ENCODE measurements at places on chromosomes 1 and 21.

- no peak overlapping the region for H3K27ac ChIP-seq
- no peaks in the 10 kb centered on the region for H3K4me1 ChIP-seq
- no peak overlapping the region for H3K4me3 ChIP-seq
- no peak for DNase-seq
- no peaks in the 10 kb centered on the region for H3K36me3 ChIP-seq
- no peaks in the 10 kb centered on the region for H3K27me3 ChIP-seq
Measured at GRCh38 chr1:23134055-23134454, 34.6 kb downstream of the LUZP1 start.

DNA sequence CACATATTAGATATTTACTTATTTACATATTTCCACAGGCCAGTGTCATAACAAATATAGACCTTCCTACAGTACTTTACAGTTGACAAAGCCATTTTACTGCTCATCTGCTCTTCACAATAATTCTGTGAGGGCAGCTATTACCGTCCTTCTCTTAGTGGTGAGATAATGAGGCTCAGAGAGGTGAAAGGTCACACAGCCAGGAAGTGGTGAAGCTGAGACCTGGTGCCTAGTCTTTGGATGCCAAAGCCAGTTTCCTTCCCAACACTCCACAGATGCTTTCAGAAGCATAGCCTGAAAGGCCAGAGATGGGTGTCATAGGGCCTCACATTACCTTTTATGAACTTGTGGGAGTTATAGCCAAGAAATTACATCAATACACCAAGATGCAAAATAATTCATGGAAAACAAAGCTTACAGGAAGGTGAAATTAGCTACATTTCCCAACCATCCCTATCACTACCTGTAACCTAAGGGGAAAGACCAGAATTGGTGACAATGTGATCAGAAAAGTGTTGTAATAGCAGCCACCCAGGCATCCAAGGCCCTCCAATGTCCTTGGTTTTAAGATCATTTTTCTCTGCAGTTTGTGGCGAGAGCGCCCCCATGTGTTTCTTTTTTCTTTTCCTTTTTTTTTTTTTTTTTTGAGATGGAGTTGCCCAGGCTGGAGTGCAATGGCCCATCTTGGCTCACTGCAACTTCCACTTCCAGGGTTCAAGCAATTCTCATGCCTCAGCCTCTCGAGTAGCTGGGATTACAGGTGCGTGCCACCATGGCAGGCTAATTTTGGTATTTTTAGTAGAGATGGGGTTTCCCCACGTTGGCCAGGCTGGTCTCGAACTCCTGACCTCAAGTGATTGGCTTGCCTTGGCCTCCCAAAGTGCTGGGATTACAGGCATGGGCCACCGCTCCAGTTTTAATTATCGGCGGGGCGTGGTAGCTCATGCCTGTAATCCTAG lies 26.5 kb upstream of the RPL11 start:
- no peaks in the 10 kb centered on the region for H3K36me3 ChIP-seq
- no peak overlapping the region for H3K4me3 ChIP-seq
- H3K27me3 ChIP-seq: no peaks in the 10 kb centered on the region
- no peaks in the 10 kb centered on the region for H3K4me1 ChIP-seq
- no peak overlapping the region for H3K27ac ChIP-seq
- no peak for DNase-seq

DNA sequence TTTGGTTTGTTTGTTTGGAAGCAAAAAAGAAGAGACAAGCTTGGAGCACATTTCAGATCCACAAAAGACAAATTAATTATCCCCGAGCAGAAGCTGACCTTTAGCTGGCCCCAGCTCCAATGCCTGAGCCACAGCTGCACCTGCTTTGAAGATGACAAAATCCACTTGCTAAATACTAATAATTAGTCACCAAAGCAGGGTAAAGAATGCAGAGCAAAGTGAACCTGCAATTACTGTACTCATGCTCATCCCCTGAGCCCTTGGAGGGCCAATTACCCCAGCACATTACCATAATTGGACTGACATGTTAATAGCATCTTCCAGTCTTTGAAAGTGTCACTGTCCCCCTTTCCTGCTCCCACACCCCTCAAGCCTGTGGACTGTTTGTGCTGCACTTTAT lies 38.2 kb upstream of the KCND3 start:
- no peak for DNase-seq
- no peak overlapping the region for H3K27ac ChIP-seq
- H3K27me3 ChIP-seq: no peaks in the 10 kb centered on the region

DNA sequence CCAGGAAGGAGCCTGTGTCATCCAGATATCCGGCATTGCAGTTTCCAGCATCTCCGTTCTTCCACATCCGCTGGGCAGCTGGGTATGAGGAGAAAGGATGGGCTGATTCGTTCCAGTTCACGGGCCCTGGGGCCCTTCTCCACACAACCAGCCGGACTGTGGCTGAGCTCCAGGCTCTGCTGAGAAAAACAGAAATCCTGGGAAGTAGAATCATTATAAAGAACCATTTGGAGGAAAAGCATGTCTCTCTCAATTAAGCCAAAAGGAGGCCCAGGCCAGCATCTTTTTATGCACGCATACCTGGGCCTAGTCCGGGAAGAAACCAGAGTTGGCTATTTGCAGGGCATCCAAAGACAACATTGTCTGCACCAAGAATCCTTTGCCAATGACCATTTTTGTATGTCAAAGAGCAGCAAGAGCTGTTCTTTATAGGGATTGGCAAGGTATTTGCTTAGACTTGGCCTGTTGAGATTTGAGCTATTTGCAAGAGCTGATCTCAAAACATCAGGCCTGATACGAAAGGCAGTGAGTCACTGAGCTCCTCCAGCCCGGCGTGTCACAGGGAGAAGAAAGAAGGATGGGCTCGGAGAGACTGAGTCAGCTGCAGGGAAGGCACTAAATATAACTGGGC lies 84.9 kb upstream of the ARHGEF16 start:
- peak; percentile 53 for DNase-seq
- peaks cover 12% of the 10 kb centered on the region for H3K4me1 ChIP-seq
- H3K27ac ChIP-seq: peak overlapping the region; percentile 11
- H3K36me3 ChIP-seq: no peaks in the 10 kb centered on the region
- no peaks in the 10 kb centered on the region for H3K27me3 ChIP-seq

DNA sequence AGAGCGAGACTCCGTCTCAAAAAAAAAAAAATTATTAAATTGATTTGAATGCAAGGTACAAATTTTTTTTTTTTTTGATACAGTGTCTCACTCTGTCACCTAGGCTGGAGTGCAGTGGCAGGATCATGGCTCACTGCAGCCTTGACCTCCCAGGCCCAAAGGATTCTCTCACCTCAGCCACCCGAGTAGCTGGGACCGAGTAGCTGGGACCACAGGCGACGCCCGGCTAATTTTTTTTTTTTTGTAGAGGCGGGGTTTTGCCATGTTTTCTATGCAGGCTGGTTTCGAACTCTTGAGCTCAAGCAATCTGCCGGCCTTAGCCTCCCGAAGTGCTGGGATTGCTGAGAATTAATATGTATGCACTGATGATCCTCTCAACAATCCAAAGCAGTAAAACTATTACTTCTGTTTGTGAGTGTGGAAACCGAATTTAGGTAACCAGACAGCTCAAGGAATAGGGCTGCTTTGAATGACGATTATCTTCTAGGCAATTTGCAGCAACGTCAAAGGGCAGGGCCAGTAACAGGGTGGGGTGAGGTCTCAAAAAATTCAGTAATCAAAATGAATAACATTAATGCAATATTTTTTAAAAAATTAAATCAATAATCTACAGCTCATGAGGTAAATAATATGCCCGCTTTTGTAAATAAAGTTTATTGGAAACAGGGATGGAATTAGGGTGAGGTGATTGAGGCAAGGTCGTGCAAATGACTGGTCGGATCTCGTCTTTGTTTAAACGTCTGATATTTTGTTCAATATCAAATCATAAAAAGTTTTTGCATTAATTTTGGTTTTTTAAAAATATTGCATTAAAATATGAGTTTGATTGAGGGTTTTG lies 1.2 kb downstream of the CLSPN start:
- H3K27me3 ChIP-seq: no peaks in the 10 kb centered on the region
- peak overlapping the region; percentile 81 for H3K27ac ChIP-seq

DNA sequence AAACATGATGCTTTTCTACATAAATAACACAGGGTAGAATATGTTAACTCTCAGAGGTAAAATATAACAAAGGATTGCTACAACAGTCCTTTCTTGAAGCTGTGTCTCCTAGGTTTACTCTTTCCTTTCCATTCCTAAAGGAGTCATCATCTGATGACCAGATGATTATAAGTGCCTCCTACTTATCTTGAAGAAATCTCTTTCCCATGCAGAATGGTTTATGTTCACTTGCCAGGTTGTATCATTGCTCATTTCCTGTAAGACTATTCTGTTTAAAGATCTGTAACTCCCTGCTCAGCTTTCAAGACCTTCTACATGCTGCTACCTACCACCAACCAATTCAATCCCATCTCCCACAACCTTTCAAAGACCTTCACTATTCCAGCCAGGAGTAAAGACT lies 51.5 kb upstream of the PTCH2 start:
- H3K4me3 ChIP-seq: no peak overlapping the region
- peaks cover 4% of the 10 kb centered on the region for H3K4me1 ChIP-seq
- no peaks in the 10 kb centered on the region for H3K27me3 ChIP-seq
- no peak for DNase-seq
- peaks cover 7% of the 10 kb centered on the region for H3K36me3 ChIP-seq

DNA sequence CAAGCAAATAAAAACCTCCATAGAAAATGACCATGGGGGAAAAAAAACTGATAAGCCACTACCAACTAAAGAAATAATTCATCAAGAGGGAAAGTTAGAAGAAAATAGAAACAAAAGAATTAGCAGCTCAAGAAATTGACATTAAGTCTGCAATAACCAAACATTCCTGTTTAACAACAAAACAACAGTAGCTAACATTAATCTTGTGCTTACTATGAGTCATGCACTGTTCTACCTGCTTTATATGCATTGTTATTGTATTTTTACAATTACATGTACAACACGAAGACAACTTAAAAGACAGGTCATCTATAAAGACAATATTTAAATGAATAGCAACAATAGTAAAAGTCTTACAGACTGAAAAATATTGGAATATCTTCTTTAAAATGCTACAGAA lies 34.4 kb upstream of the LRRC7 start:
- no peak overlapping the region for H3K4me3 ChIP-seq
- H3K36me3 ChIP-seq: no peaks in the 10 kb centered on the region
- no peak for DNase-seq
- H3K4me1 ChIP-seq: no peaks in the 10 kb centered on the region

DNA sequence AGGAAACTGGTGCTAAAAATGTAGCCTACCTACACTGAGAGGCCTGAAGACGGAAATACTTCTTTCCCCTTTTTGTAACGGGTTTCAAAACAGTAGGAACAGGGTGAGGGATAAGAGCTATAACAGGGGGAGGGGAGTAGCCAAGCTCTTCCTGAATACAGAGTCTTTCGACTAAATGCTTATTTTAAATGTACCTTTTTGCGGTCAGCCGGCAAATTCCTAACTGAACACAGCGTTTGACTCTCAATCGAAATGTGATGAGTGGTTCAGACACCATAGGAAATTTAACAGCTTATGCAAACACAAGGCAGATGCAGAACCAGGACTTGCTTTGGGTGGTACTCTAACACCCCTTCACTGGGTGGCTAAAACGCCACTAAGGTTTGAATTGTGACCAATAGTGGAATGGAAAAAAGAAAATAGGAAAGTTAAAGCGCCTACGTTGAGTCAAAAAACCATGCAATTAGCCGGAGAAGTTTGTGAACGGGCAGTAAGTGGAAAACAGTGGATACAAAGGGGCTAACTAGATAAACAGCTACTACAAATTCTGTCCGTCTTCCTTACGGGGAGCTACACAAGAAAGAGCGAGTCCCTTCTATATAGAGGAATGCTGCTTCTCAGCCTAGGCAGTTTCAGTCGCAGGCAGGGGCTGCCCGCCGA lies 1.7 kb downstream of the EGLN1 start:
- H3K4me3 ChIP-seq: peak overlapping the region; percentile 85
- peaks cover 65% of the 10 kb centered on the region for H3K4me1 ChIP-seq
- H3K27me3 ChIP-seq: no peaks in the 10 kb centered on the region
- no peaks in the 10 kb centered on the region for H3K36me3 ChIP-seq
- H3K27ac ChIP-seq: peak overlapping the region; percentile 99
- DNase-seq: no peak

DNA sequence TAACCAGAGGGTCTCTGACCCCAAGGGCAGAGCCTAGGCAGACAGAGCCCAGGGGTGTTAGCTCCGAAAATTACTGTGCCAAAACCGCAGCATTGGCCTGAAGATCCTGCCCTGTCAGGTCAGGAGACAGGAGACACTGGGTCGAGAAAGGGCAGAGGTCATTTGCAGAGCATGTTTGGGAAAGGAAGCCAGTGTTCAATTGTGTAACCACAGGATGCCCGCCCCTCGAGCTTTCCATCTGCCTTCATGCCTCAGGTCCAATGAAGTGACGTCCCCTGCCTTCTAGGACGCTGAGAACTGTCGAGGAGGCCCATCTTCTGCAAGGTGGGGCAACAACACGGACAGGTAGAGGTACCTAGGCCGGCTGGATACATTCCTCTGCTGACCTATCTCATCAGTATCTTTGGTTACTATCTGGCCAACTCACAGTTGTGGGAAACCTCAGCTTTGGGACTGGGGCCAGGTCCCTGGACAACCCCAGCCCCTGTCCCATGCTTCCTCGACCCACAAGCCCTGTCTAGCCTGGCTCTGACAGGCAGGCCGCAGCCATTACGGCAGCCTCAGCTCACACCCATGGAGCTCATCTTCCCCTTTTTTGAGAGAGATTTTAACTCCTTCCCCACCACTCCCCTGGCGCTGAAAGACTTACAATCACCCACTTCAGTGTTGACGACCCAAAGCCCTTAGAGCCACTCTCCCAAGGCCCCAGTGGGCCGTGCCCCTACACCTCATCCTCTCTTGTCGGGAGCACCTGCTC lies 1.3 kb downstream of the ARL8A start:
- no peaks in the 10 kb centered on the region for H3K27me3 ChIP-seq
- H3K36me3 ChIP-seq: peaks cover 7% of the 10 kb centered on the region
- peak overlapping the region; percentile 94 for H3K27ac ChIP-seq
- DNase-seq: no peak

GRCh38 chr1:21261551-21262292 lies 28.5 kb downstream of the ECE1 start:
- H3K27me3 ChIP-seq: no peaks in the 10 kb centered on the region
- H3K4me1 ChIP-seq: peaks cover 45% of the 10 kb centered on the region
- H3K27ac ChIP-seq: peak overlapping the region; percentile 90
- peaks cover 46% of the 10 kb centered on the region for H3K36me3 ChIP-seq
- DNase-seq: peak; percentile 80

- no peak for DNase-seq
- H3K27ac ChIP-seq: no peak overlapping the region
- H3K36me3 ChIP-seq: peaks cover 4% of the 10 kb centered on the region
- no peak overlapping the region for H3K4me3 ChIP-seq
- H3K4me1 ChIP-seq: no peaks in the 10 kb centered on the region
Measured at GRCh38 chr1:230265200-230266115, 160.7 kb downstream of the PGBD5 start.
